Kidney (tissue), 22 donors: ENCODE measurements at places on chromosomes 3 and 15. TPM values are rescaled to one million over a fixed set of nuclear protein-coding genes. Genes with fewer than 3 reads are reported as not detected.

CADM2 gene
- 0.06 TPM for polyA plus RNA-seq

HIGD2B gene
- not detected for polyA plus RNA-seq

- no peaks in the 10 kb centered on the region for H3K4me1 ChIP-seq
- H3K4me3 ChIP-seq: no peak overlapping the region
- no peak overlapping the region for H3K27ac ChIP-seq
These were observed 372.6 kb upstream of the NR2F2 start for GRCh38 chr15:95957861-95958260.

DNA sequence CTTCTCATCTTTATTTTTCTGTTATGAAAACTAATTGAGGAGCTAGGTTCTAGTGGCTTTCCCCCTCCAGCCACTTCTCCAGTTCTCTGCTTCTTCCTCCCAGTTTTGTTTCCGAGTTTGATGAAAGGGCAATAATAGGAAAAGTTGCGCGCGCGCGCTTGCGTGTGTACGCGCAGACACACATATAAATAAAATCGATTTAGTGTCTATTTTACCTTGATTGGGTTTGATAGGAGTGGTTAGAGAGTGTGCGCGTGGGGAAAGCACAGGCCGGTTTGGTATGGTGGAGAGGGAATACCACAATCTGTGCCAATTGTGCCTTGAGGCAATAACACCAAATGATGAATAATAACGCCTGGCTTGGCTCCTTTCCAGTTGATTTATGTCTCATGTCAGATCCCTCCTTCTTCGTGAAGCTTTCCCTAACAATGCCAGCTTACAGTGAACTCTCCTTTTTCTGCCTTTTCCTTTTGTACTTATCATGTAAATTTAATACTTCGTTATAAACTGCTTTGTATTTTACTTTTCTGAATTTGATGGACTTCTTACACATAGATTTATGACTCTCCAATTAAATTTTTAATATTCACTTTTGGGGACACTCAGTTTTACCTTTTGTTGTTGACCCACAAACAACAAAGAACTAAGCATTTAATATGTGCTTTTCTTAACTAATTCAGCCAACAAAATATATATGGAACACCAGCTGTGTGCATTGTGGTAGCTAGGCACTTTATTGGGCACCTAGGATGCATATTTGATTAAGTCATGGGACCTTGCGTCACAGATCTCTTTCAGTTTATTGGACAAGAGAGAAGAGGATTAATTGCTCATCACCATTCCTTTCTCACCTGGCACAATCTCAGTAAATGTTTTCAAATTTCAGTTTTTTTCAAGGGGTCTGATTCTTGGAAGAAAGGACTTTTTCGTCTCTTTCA lies 1.7 kb downstream of the TIPARP start:
- no peak overlapping the region for H3K27ac ChIP-seq
- peaks cover 10% of the 10 kb centered on the region for H3K4me1 ChIP-seq
- peak; percentile 58 for DNase-seq

GRCh38 chr3:12180218-12180617 lies 21.5 kb upstream of the TIMP4 start:
- peak; percentile 51 for DNase-seq
- H3K36me3 ChIP-seq: no peaks in the 10 kb centered on the region
- no peak overlapping the region for H3K27ac ChIP-seq
- no peaks in the 10 kb centered on the region for H3K4me1 ChIP-seq

- no peak overlapping the region for H3K4me3 ChIP-seq
- no peaks in the 10 kb centered on the region for H3K27me3 ChIP-seq
- H3K36me3 ChIP-seq: no peaks in the 10 kb centered on the region
- DNase-seq: no peak
These were observed 47.2 kb upstream of the GALNT15 start for GRCh38 chr3:16127249-16127648.

- no peaks in the 10 kb centered on the region for H3K36me3 ChIP-seq
- H3K4me3 ChIP-seq: no peak overlapping the region
- H3K27ac ChIP-seq: no peak overlapping the region
- H3K4me1 ChIP-seq: no peaks in the 10 kb centered on the region
These were observed 130.6 kb downstream of the TPRA1 start for GRCh38 chr3:127459891-127460290.

DNA sequence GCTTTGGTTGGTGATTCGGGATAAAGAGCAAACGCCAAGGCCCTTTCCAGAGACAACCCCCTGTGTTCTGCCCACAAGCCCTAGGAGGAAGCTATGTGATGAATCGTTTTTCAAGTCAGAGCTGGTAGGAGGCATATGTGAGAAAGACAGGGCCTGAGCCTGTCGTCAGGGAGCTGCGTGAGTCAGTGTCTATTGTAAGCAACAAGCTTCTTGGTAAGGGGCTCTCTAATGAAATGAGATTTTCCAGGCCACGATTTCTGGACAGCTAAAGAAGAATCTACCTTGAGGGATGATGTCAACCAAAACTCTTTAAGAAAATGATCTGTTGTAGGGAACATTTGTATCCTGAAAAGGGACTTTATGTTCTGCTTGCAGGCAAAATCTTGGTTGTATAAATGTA lies 318.9 kb upstream of the IL12A start:
- no peak for DNase-seq
- H3K27me3 ChIP-seq: no peaks in the 10 kb centered on the region
- H3K36me3 ChIP-seq: no peaks in the 10 kb centered on the region

- H3K4me3 ChIP-seq: no peak overlapping the region
- H3K4me1 ChIP-seq: peaks cover 16% of the 10 kb centered on the region
- no peaks in the 10 kb centered on the region for H3K36me3 ChIP-seq
- H3K27me3 ChIP-seq: no peaks in the 10 kb centered on the region
- no peak for DNase-seq
These were observed 69.7 kb downstream of the MB21D2 start for GRCh38 chr3:192847941-192848340.

GRCh38 chr3:100966049-100966491 lies 27.2 kb downstream of the ABI3BP start:
- H3K4me3 ChIP-seq: no peak overlapping the region
- H3K27ac ChIP-seq: no peak overlapping the region
- DNase-seq: no peak
- no peaks in the 10 kb centered on the region for H3K36me3 ChIP-seq
- no peaks in the 10 kb centered on the region for H3K27me3 ChIP-seq

DNA sequence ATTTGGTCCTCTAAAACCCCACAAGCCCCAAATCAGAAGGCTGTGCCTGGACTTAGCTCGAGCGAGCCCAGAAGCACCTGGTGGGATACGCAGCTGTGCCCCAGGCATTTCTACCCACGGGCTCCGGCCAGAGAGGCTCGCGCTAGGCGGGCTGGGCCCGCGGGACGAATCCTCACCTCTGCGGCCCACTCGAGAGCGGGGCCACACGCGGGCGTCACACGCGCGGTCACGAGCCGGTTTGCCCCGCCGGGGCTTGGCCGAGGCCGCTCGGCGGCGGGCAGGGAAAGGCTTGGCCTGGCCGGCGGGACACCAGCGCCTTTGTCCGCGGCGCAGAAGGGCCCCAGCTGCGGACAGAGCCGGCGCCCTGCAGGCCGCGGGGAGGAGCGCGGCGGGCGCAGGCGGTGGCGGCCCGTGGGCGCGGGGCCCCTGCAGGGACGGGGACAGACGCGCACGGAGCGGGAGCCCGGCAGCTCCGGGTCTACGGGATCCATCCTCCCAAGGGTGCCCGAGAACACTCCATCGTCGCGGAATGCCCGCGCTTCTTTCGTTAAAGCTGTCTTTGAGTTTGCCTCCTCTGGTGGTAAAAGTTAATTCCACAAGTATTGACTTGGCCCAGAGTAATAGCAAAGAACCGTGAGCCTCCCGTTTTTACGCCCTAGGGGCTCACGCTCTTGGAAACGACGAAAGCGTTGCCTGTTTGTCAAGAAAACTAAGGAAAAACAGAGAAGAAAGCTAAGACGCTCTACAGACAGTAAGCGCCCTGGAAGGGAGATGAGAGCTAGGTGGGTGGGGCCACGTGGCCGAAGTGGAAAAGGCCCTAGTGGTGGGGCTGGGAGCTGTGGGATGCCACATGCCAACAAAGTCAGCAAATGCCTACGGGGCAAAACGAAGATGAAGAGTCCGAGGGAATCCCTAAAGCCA lies 26.4 kb downstream of the TYRO3 start:
- DNase-seq: peak; percentile 61
- peak overlapping the region; percentile 63 for H3K27ac ChIP-seq
- no peaks in the 10 kb centered on the region for H3K36me3 ChIP-seq
- H3K4me1 ChIP-seq: no peaks in the 10 kb centered on the region
- peak overlapping the region; percentile 46 for H3K4me3 ChIP-seq
- no peaks in the 10 kb centered on the region for H3K27me3 ChIP-seq

- no peaks in the 10 kb centered on the region for H3K36me3 ChIP-seq
- H3K27ac ChIP-seq: no peak overlapping the region
- H3K4me1 ChIP-seq: no peaks in the 10 kb centered on the region
- no peak for DNase-seq
- no peaks in the 10 kb centered on the region for H3K27me3 ChIP-seq
- H3K4me3 ChIP-seq: no peak overlapping the region
These were observed 16.3 kb upstream of the LRRFIP2 start for GRCh38 chr3:37190667-37191066.

- H3K27ac ChIP-seq: peak overlapping the region; percentile 65
- no peaks in the 10 kb centered on the region for H3K36me3 ChIP-seq
- DNase-seq: no peak
These were observed 25.8 kb downstream of the LDHAL6B start for GRCh38 chr15:59232476-59232875.

- no peaks in the 10 kb centered on the region for H3K4me1 ChIP-seq
- peak; percentile 13 for DNase-seq
- H3K27me3 ChIP-seq: no peaks in the 10 kb centered on the region
These were observed 75.8 kb upstream of the FAM98B start for GRCh38 chr15:38378161-38378560.
